HCEC 1CT (cell line): ENCODE measurements at places on chromosomes 13 and 19.

DNA sequence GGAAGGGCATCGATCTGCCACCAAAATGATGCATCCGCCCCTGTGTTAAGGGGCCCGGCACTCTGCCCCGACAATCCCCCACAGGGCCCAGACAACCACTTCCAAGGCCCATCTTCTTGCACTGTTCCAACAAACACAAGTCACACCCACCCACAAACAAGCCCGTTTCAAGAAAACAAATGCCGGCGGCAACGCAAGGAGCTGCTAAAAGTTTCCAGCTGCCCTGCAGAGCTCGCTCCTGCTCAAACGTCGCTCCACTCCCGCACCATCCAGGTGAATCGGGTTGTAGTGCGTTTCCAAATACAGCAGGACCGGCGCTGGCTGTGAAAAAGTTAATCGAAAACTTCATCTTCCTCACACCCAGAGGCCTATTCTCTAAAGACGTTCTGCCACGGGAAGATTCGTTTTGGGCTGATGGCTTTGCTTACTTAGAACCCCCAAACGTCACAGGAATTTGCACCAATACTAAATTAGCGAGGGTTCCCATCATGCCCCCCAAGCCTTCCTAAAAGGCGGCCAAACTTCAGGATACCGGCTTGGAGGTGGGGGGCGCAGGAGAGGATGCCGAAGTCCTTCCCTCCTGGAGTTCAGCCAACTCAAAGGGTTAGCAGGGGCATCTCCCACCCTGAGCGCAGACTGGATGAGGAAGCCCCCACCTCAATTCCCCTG, 107.4 kb upstream of the DOCK9 start:
- no peak for DNase-seq

GRCh38 chr13:67130444-67130843, 99.7 kb downstream of the PCDH9 start:
- DNase-seq = no peak

GRCh38 chr19:21566073-21566472, 60.7 kb downstream of the ZNF429 start:
- DNase-seq = no peak

DNA sequence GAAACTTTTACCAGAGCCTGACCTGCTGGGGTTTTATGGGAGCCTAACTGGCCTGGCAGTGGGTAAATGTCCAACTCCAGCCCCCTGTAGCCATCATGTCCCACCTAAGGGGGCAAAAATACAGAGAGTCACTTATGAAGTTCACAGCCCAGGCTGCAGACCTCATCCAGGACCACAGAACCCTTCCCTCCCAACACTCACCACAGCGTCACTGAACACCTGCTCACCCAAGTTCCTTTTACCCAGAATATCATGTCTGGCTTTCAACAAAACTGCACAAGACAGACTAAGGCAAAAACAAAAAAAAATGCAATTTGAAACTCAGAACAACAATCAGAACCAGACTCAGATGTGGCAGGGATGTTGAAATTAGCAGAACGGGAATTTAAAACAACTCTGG, 6.4 kb downstream of the CEACAM3 start:
- no peak for DNase-seq

DNA sequence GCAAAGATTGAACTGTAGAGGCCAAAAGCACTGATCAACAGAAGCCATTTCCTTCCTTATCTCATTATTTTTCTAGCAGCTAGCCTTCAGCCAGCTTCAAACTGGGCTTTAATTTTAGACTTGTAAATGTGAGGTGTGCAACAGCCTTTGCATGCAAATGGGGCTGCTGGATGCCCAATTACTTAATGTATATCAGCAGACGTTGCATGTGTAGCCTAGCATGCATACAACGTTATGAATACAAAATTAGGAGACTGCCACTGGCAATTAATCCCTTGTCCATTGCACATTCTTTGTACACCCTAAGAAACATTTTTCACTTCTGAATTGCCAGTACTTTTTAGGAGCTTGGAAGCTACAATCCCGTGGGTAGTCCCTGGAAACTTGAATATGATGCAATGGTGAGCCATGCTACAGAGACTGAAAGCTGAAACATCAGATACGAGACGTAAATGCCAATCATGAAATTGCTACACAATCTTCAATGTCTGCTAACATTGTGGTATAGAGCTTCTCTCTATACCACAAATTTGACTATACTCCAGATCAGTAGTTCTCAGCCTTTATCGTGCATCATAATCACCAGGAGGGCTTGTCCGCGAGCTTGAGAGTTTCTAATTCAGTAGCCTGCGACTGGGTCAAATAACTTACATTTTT, 20.2 kb downstream of the EPSTI1 start:
- no peak for DNase-seq

DNA sequence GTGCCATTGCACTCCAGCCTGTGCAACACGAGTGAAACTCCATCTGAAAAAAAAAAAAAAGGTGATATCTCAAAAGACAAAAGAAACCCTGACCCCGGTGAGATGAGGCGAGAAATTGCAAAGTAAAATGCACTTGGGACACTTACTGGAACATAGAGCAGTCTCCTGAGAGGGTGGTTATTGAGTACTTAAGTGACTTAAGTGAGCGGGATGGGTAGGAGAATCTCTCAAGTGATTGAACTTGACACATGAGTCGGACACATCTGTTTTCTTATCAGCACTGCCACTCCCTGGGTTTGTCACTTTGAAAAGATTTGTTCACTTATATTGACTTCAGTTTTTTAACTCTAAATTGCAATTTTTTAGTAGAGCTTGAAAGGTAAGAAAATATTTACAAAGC, 2.8 kb downstream of the ZNF429 start:
- DNase-seq = no peak

DNA sequence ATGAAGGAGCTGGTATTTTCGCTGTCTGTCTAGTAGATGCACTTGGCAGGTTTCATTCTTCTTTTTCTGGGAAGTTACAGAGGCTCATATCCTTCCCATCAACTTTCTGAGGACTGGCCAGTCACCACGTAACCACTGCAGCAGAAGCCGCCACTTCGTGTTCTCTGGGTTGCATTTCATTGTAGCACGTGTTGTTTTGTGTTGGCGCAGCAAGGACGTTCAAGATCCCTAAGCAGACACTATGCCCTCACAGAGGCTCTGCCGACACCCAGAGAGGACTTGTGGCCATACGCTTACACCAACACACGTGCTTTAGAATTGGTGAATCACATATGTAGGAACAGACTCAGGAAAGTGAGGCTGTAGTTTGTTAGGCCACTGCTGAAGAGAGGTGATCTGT, 42.2 kb upstream of the TEX29 start:
- DNase-seq = no peak

DNA sequence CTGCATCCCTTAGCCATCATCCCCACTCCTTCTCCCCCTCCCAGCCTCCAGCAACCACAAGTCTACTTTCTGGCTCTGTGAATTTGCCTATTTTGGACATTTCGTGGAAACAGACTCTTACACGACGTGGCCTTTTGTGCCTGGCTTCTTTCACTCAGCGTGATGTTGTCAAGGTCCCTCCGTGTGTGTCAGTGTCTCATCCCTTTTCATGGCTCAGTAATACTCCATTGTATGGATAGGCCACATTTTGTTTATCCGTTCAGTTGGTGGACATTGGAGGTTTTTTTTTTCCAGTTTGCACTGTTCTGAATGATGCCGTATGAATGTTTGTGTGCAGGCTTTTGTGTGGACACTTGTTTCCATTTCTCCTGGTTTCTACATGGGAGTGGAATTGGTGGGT, 38.0 kb downstream of the BICRA start:
- no peak for DNase-seq

GRCh38 chr19:10227026-10227971, 3.8 kb downstream of the S1PR2 start:
- peak; percentile 38 for DNase-seq

DNA sequence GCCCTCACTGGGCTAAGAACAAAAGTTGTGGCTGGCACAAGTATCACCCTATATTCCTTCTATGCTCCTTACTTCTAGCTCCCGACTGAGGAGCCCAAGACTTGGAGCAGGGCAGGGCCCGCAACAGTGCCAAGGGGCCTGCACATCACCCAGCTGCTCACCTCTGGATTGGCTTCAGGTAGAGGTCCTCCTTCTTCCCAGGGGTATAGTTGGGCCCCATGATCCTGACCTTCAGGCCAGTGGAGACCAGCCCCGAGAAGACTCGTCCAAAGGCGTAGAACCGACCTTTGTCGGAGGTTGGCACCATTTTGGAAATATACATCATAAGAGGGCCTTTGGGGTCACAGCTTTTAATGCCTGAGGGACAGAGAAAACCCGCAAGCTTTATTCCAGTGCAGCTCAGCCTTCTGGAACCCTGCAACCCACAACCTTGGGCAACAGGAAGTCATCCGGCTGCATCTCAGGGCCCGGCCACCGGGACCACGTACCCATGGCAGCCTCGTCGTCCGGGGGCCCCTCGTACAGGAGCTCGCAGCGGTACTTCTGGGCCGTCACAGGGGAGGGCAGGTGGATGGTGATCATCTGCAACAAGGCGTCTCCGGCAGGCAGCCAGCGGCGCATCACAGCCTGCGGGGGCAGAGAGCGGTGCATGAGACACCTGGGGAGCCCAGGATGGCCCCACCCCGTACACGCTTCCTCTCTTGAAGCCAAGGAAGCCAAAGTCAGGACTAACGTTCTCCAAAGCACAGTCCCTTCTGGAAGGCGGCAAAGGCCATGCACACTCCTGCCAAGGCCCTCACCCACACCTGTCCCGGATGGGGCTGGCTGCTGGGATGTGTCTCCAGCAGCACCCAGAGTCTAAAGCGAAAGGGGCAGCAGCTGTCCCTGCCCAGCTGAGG, 4.7 kb downstream of the EEF2 start:
- no peak for DNase-seq

DNA sequence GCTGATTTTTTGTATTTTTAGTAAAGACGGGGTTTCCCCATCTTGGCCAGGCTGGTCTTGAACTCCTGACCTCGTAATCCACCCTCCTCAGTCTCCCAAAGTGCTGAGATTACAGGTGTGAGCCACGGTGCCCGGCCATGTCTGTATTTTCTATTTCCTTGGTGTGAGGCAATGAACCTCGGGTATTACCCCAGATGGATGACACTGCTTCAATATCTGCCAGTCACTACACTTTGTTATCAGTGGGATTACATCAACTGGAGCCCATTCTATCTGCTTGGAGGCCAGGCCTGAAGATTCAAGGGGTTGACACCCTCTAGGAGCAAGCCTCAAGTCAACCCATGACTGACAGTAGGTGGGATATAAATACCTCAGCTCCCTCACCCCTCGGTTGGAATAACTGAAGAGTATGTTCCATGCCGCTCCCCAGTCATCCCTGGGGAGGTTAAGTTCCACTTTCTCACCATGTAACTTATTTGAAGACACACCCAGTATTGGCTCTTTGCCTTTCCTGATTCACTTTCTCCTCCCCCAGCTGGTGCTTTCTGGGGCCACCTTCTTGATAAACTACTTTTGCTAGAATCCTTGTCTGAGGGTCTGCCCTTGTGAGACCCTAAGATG, 992 bp upstream of the ADGRE1 start:
- no peak for DNase-seq

- DNase-seq = peak; percentile 57
These were observed 376.1 kb downstream of the LMO7 start for GRCh38 chr13:76012091-76012721.

GRCh38 chr19:18060472-18060871, 26.3 kb downstream of the IL12RB1 start:
- no peak for DNase-seq

GRCh38 chr13:60369242-60369641, 27.8 kb upstream of the TDRD3 start:
- DNase-seq = no peak

DNA sequence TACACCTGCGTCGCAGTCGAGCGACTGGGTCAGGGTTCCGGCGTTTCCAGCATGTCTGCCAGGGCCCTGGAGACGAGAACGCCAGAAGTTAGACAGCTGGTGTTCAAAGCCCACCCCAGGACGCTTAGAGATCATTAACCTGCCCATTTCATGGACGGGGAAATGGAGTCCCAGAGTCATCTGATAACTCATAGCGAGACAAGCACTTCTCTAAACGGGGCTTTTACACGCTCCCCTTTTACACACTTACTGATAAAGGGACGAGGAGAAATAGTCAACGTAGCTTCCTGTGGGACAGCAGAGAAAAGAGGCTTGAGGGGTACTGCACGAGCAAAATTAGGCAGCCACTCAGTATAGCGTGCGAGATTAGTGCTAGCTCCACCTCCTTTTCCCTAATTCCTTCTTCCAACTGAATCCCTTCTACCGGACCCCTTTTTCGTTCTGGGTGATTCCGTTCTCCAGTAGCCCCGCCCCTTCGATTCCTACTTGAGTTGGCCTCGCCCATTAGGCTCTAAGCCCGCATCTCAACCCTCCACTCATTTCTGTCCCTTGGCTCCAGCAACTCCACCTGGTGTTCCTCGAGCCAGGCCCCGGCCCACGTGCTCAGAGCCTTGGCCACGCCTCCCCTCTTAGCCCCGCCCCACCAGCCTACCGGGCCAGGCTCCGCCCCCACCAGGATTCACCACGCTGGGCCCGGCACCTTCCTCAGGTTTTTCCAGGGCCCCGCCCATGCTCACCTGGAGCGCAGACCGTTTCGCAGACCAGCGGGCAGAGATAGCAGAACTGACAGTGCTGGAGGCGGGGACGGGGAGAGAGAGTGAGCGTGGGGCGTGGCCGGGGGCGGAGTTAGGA, 3.7 kb downstream of the HRC start:
- DNase-seq = peak; percentile 23

- peak; percentile 85 for DNase-seq
These were observed 15.0 kb upstream of the LMO7 start for GRCh38 chr13:75621147-75621546.

DNA sequence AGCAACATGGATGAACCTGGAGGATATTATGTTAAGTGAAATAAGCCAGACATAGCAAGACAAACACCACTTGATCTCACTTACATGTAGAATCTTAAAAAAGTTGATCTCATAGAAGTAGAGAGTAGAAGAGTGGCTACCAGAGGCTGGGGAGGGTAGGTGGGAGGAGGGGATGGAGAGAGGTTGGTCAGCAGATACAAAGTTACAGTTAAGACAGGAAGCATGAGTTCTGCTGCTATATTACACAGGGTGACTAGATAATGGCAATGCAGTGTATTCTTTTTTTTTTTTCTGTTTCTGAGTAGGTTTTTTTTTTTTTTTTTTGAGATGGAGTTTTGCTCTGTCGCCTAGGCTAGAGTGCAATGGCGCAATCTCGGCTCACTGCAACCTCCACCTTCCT, 15.2 kb upstream of the THSD1 start:
- no peak for DNase-seq

DNA sequence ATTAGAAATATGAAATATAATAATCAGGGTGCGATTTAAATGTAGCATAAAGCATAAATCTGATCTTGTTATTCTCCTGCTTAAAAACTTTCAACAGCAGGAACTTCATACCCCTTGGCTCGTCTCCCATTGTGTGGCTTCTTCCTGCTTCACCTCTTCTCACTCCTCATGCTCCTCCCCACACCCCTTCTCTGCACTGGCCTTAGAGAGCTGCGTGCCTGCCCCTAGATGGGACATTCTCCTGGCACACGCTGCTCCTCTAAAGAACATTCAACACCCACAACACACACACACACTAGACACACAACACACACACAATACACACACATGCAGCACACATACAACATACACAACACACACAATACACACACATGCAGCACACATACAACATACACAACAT, 104.6 kb upstream of the RAP2A start:
- peak; percentile 26 for DNase-seq

GRCh38 chr19:7137120-7137519, 67.6 kb downstream of the ZNF557 start:
- no peak for DNase-seq

GRCh38 chr13:74280093-74280794, 146.0 kb upstream of the KLF12 start:
- no peak for DNase-seq

GRCh38 chr13:28110414-28110813, 10.0 kb upstream of the FLT3 start:
- no peak for DNase-seq
